Naive thymus-derived CD8-positive, alpha-beta T cell (primary cell): ENCODE measurements at places on chromosomes 3 and 15.

DNA sequence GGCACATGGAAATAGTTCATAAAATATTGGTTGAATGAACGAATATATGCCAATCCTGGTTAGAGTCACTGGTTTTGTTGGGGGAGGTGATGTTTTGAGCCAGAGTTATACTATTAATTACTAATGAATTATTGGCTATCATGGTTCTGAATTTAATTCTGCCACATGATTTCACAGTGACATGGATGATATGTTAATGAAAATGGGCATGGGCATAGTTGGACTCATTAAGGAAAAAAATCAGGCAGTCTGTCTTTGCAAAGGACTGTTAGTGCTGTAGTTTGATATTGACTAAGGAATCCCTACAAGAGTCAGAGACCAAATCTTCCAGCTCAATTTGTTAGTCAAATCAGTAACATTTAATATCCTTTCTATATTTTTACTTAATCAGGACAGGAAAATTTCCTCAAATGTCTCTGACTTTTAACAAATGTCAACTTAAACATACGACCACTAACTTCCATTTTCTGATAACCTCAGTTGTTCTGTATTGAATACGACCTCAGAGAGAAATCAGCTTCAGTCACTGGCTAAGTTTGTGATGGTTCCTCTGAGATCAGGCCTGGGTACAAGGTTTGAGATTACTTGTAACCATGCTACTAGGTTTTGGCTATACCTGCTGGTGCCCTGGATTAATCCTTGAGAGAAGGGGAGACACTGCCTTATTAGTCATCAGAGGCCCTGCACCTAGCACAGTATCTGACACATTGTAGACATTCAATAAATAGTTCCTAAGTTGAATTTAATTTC, 13.3 kb downstream of the NFKBIZ start:
- no peak for DNase-seq

DNA sequence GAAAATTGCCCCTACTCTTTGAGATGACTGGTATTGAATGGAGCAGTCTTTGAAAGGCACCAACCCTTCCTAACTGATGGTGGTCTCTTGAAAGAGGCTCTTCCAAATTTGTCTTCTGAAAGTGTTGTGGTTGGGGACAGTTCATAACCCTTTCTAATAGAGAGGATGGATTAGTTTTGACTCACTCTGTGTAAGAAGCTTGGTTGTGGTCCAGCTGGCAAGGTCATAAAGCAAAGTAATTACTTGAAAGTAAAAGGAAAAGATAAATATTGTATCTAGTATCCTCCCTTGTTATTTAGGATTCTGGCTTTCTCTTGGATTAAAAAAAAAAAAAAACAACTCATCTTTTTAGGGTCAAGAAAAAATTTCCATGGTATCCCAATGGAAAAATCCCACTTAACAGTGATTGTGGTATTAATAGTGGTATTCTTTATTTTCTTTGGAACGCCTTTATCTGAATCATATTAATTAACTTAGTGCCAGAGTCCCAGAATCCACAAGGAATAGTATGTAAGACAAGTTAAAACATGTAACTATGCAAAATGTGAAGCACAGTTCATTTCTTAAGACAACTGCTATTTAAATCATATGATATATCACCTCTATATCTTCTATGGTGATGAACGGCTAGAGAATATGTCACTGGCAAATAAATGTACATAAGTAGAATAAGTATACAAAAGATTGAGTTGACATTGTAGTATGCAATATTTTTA, 469.3 kb upstream of the CDIN1 start:
- DNase-seq, result no peak

GRCh38 chr3:113844622-113845222, 6.1 kb downstream of the GRAMD1C start:
- DNase-seq, result no peak

GRCh38 chr15:71348597-71348996, 233.3 kb downstream of the THSD4 start:
- DNase-seq, result no peak

DNA sequence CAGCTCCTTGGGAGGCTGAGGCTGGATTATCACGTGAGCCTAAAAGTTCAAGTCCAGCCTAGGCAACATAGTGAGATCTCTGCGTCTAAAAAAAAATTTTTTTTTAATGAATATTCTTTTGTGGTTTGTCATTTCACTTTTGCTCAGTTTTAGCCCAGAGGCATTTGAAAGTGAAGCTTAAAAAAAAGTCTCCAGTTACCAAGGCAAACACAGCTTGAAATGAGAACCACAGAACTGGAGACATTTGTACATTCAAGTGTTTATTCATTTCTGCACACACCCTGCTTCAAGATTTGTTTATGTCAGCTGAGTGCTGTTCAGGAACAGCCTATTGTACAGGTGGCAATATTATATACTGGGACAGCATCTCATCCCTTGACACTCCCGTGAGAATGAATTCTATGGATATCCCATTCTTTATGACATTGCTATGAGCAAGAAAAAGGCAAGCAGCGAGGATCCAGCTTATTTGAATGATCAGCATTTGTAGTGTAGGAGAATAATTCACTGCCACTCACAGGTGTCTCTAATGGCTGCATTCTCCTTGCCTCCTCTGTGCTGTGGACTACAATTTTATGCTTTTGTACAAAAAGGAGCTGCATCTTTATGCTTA, 444.8 kb upstream of the GRM7 start:
- DNase-seq, result no peak

DNA sequence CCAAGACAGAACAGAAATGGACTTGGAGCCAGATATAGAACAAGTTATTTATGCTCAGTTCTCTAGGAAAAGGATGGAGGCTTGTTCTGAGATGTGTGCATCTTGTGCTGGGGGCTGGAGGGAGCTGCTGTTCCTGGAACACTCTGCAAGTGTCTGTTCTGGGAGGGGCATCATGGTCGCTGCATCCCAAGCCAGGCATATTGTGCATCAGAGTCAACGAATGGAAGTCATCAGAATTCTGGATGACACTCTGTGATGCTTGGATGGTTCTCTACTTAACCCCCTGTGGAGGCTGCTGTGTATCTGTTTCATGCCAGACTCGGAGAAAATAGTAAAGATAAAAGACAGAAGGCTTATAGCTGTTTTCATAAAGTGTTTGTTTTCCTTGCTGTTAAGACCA, 34.7 kb downstream of the RPL22L1 start:
- DNase-seq, result no peak

GRCh38 chr15:36879568-36880222, 220.7 kb downstream of the MEIS2 start:
- DNase-seq, result no peak

DNA sequence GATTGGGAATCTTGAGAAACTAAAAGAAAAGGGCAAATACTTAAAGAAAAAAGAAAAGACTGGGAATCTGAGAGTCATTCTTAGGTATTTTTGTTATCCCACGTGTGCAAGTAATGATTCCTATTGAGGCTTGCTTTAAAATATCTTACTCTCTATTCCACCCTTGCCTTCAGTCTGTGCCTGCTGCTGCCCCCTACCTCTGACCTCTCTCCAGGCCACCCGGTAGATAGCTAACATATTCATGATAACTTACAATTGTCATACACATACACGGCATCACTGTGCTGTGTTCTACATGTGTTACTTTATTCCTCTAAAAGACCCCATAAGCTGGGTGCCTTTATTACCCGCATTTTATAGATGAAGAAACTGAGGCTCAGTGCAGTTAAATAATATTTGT, 27.8 kb upstream of the ATP13A3 start:
- DNase-seq, result no peak

DNA sequence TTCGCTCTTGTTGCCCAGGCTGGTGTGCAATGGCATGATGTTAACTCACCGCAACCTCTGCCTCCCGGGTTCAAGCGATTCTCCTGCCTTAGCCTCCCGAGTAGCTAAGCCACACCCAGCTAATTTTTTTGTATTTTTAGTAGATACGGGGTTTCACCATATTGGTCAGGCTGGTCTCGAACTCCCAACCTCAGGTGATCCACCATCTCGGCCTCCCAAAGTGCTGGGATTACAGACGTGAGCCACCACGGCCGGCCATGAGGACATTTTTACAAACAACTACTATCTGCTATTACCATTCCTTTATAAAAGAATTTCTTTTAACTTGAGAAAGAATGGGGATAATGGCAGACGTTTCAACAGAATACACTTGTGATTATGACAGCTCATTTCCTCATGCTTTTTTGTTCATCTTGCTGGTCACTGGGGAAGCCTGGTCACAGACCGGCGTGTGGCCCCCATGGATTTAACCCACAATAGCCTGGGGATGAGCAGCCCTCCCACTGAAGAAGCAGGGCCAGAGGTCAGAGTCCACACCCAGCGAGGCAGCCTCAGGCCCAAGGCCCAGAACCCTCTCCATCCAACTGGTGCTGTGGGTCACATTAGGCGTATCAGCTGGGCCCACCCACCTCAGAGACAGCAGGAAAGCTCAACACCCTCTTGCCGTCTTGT, 112.0 kb downstream of the LIPC start:
- DNase-seq, result no peak

GRCh38 chr3:29083081-29083480, 197.8 kb upstream of the RBMS3 start:
- no peak for DNase-seq

DNA sequence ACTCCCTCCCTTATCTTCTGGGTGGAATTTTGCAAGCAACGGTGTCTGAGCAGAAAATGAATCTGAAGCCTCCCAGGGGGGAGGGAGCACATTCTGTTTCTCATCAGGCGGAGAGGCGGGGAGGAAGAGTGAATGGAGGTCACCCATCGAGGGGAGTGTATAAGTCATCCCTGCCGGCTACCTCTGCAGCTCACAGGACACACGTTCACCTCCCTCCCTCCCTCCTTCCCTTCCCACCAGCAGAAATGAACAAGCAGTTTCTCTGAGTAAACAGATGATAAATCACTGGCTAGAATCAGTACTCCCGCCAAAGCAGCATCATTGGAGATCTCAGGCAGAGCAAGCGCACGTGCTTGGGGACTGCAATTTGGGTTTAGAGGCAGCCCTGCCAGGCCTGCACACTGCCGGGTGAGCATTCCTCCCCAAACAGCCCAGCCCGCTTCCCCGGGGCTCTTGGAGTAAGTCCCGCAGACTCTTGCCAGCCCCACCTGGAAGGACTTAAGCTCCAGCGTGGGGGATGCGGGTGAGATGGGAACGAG, 38.3 kb downstream of the CPN2 start:
- no peak for DNase-seq

- no peak for DNase-seq
These were observed 99.4 kb downstream of the DTWD1 start for GRCh38 chr15:49720261-49720660.

- no peak for DNase-seq
These were observed 57.1 kb downstream of the CLDN1 start for GRCh38 chr3:190265126-190265525.

DNA sequence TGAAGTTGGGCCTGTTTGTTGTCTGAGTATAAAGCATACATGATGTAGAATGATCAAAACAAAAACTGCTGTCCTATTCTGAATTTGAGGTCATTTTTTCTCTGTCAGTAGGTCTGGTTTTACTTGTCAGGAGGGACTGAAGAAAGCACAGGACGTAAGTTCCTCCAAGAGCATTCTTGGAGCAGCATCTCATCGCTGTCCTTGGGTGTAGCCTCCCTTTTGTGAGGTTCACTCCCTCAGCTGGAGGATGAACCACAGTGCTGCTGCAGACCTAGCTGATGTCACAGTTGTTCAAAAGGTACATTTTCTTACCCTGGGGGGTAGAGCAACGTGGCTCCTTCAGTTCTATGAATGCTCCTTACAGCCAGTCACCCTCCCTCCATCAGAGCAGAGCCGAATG, 490.0 kb upstream of the TBL1XR1 start:
- DNase-seq, result no peak

DNA sequence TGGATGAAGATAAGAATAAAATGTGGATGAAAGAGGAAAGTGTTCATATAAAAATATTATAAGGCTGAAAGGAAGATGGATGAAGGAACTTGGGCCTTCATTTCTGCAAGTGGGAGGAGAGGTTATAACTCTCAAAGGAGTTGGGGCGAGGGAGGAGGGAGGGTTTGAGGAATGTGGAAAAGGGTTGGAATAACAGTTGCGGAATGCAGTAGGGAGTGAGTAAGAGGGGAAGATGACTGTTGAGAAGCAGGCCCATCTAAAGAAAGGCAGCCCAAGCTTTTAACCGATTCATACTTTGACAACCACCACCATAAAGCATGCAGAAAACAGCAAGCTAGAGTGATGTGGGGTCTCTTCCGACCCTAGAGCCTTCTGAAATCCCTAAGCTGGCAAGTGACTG, 8.3 kb upstream of the TM4SF4 start:
- DNase-seq, result no peak

- no peak for DNase-seq
These were observed 7.1 kb downstream of the ISLR2 start for GRCh38 chr15:74137537-74137894.

DNA sequence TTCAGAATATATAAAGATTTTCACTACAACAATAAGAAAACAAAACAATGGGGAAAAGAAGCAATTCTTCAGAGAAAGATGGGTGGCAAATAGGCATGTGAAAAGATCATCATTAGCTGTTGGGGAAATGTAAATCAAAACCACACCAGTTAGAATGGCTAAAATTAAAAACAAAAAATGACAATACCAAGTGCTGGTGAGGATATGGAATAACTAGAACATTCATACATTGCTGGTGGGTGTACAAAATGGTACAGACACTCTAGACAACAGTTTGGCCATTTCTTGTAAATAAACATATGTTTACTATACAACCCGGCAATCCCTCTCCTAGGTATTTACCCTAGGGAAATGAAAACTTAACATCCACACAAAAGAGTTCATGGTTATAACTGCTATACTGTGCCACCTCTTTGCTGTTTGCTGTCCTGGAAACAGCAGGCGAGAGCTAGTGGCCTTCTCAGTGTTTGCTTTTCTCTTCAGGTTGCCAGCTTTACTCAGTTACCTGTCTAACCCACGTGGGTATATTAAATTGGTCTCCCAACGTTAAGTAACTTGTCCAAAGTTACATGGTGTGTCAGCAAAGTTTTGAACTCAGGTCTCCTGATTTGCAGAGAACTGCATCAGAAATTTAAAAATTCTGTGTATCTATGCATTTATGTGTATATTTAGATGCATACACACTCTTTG, 4.6 kb upstream of the NIT2 start:
- no peak for DNase-seq

GRCh38 chr3:129050556-129051295, 9.9 kb upstream of the GP9 start:
- DNase-seq, result no peak

GRCh38 chr3:127450331-127450730, 140.2 kb downstream of the TPRA1 start:
- DNase-seq, result no peak

DNA sequence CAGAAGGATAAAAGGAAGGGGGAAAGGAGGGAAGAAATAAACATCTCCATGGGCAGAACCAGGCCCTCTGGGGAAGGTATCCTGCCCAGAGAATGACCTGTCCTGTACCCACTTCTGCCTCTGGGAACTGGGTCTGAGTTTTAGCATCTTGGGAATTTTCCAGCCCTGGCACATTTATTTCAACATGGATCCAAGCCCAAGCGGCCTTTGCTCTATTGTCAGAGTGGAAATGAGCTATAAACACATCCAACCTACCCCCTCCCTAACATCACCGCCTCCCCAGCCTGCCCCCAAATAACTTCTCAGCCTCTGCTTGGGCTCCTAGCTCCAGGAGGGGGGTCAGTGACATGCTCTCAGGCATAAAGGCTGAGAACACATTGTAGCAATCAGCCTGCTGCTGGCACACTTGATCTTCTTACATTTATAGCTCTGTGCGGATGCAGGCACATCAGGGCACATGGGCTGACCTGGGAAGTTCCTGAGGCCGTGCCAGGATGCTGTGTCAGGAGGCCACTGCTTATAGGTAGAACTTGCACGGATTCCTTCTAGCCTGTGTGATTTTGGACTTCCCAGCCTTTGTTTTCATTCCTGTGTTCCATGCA, 4.6 kb upstream of the OXTR start:
- DNase-seq, result no peak

GRCh38 chr3:143775459-143775858, 72.8 kb downstream of the SLC9A9 start:
- DNase-seq, result no peak

GRCh38 chr3:25597535-25598101, 67.1 kb downstream of the TOP2B start:
- no peak for DNase-seq
